Activated naive CD4-positive, alpha-beta T cell treated with anti-CD3 and anti-CD28 coated beads, Interleukin-2, amount 50 U/mL, for 72 hours (primary cell): ENCODE measurements at places on chromosomes 5 and 9. TPM values are rescaled to one million over a fixed set of nuclear protein-coding genes. Genes with fewer than 3 reads are reported as not detected.

GRCh38 chr9:69637817-69638200 lies 34.4 kb downstream of the APBA1 start:
- DNase-seq, result no peak

DNA sequence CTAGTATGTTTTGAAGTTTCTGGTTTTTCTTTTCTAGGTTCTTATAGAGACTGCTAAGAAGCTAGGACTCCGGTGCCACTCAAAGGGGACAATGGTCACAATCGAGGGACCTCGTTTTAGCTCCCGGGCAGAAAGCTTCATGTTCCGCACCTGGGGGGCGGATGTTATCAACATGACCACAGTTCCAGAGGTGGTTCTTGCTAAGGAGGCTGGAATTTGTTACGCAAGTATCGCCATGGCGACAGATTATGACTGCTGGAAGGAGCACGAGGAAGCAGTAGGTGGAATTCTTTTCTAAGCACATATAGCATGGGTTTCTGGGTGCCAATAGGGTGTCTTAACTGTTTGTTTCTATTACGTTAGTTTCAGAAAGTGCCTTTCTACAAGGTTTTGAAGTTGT lies 52.2 kb downstream of the MTAP start:
- DNase-seq, result no peak

GRCh38 chr9:69317081-69317480 lies 7.9 kb upstream of the ENTREP1 start:
- DNase-seq, result no peak

GRCh38 chr9:103407260-103407659 lies 412.1 kb downstream of the CYLC2 start:
- DNase-seq, result no peak

DNA sequence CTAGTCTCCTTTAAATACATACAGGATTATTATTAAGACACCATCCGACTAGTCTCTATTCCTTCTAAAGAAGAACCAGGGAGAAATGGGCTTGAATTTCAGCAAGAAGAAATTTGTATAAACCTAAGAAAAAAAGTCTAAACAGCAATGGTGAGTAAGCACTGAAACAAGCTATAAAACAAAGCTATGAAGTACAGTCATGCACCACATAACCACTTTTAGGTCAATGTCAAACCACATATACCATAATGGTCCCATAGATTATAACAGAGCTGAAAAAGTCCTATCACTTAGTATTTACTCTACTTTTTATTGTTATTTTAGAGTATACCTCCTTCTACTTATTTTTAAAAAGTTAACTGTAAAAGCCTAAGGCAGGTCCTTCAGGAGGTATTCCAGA lies 102.0 kb upstream of the NFIB start:
- no peak for DNase-seq

GRCh38 chr9:14043483-14043882 lies 270.5 kb downstream of the NFIB start:
- no peak for DNase-seq

GRCh38 chr5:76525956-76526355 lies 97.2 kb downstream of the F2RL2 start:
- DNase-seq, result no peak

DNA sequence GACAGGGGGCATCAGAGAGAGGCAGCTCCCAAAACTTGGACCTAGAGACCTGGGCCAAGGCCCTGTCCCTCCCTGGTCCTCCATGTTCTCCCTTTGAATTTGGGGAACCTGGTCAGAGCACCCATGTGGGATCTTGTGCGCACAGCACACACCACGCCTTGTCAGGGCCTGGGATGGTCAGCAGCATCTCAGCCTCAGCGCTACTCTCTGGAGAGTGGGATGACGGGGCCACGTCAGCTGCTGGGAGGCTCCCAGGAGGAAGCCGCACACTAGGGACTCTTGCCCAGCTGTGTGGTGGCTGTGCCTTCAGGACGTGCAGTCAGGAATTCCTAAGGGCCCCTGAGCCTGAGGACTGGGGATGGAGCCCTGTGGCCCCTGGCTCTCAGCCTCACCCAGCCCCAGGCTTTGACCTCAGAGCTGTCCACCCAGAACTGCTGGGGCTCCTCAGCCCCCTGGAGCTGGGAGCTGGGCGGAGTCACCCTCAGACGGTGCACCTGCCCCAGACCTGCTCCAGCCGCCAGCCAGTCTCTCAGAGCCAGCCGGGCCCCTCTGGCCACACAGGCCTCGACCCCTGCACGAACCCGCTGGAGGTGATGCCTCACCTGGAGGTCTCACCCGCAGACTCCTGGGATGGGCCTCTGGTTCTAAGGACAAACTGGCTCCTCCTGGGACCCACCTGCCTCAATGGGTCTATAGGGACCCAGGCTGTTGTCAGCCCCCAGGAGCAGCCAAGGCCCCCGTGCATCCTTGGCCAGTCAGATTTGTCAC lies 38.3 kb upstream of the EGFL7 start:
- no peak for DNase-seq

DNA sequence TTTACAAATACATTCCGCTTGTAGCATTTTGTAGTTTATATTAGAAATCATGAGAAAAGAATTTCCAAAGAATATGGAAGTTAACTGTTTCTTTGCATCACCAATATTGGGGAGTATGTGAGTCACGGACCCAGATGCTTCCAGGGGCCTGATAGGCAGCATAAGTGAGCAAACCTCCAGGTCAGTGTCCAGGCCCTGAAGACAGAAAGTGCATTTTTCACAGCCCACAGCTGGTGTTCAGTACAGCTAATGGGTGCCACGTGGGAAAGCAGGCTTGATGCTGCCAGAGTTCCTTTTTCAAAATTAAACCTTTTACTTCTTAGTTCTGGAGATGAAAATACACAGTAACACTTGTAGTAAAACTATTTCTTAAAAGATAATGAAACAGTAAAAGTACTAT lies 454.4 kb upstream of the ACTBL2 start:
- no peak for DNase-seq

DNA sequence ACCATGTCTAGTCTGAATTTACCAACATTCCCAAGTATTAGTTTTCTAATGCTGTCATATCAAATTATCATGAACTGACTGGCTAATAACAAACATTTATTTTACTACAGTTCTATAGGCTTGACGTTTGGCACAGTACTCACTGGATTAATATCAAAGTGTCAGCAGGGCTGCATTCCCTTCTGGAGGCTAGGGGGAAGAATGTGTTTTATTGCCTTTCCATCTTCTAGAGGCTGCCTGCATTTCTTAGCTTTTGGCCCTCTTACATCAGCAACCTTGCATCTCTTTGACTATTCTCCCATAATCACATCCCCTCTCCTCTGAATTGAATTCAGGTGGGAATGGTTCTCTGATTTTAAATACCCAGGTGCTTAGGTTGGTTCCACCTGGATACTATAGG lies 84.7 kb downstream of the EDIL3 start:
- DNase-seq, result no peak

GRCh38 chr9:134186471-134187109 lies 22.2 kb upstream of the RNU6ATAC start:
- peak; percentile 45 for DNase-seq

DNA sequence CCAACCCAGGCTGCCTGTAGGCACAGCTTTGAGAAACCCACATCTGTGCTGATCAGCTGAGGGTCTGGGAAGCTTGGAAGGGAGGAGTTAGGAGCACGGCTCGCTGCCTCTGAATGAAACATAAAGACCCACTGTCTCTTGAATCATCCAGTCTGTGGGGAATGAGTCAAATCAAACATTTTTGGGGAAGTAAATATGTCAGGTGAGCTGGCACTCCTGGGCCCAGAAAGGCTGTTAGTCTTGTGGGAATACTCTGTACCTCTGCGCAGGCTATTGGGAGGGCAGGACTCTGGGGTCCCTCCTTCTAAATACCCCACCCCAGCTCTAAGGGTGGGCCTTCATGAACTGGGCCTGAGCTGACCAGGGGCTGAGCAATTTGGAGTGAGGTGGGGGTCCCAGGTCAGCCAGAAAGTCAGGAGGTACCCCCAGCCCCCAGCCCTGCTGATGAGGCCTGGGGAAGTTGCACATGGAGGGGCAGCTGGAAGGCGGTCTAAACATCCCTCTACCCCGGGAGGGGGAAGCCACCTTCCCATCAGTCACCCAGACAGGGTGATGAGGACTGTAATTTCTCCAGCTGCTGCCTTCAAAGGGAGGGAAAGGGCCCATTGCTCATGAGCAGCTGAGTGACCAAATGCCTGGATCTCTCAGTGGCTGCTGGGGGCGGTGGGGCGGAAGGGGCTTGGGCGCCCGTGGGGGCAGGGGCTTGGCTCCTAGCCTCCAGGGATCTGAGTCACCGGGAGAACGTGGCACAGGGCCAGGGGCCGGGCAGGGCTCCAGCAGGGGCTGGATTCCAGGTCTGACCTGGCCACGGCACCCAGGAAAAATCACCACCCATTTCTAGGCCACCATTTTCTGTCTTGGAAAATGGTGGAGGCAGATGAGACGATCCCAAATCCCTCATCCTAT lies 10.8 kb downstream of the FIBCD1 start:
- no peak for DNase-seq

GRCh38 chr5:15354021-15354420 lies 146.0 kb upstream of the FBXL7 start:
- no peak for DNase-seq

DNA sequence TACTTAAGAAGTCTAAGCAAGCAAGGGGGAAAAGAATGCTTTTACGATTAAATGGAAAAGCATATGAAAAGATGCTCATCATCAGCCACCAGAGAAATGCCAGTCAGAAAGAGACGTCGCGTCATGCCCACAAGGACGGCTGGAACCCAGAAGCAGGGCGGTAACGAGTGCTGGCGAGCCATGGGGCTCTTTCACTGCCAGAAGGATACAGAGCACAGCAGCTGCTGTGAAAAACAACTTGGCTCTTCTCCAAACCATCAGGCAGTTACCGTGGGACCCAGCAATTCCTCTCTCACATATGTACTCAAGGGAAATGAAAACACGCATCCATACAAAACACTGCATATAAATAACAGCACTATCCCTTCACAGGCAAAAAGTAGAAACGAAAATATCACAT lies 95.5 kb downstream of the CAMSAP1 start:
- no peak for DNase-seq

- no peak for DNase-seq
These were observed 177.5 kb downstream of the AOPEP start for GRCh38 chr9:94903961-94904421.

GRCh38 chr5:169279125-169279524 lies 21.8 kb downstream of the SLIT3 start:
- no peak for DNase-seq

DNA sequence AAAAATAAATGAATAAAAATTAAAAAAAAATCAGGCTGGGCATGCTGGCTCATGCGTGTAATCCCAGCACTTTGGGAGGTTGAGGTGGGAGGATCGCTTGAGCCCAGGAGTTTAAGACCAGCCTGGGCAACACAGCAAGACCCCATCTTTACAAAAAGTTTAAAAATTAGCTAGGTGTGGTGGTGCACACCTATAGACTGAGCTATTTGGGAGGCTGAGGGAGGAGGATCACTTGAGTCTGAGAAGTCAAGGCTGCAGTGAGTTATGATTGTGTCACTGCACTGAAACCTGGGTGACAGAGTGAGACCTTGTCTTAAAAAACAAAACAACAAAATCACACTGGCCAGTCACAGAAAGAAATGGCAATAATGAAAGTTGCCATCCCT lies 3.4 kb upstream of the CNTRL start:
- DNase-seq, result no peak

DNA sequence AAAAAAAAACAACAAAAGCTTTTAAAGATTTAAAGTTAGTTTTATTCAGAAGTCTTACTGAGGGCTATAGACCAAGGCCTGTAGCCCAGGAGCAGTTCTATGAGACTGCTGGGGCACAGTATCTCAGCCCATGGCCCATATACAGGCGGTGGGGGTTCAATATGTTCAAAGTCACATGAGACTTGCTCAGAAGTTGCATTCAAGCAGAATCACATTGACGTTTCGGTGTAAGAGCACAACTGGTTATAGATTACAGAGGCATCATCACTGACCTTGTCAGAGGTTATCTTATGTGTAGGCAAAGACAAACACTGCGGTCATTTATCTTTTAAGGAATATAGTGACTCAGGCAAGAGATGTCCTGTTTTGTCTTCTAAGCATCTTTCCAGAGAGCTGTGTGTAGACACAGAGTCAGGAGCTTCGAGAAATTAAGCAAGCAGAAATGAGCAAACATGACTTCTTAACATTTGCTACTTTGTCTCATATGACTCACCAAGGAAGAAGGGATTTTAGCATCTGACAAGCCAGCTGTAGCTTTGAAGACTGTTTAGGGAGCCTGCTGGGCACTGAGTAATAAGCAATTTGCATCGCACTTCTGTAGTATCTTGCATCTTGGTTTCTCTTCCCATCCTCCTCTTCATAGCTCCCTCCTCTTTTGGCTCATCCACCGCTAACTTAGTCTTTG lies 12.9 kb upstream of the F2RL1 start:
- DNase-seq, result no peak

DNA sequence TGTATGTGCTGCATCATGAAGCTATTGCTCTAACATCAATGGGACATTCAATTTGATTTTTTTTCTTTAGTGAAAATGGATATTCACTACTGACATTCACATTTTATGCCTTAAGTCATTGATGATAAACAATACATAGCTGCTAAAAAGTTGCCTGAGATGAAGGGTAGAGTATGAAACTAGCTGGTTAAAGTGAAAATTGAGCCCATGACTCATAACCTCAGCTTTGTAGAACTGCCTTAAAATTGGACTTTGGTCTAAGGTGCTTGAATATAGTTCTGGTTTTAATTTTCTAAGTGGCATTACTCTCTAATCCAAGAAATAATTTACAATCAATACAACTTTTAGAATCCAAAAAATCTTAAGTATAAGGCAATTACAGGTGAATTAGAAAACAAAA lies 740.4 kb upstream of the RIOK2 start:
- DNase-seq, result no peak

GRCh38 chr5:60287174-60287771 lies 393.7 kb upstream of the PDE4D start:
- peak; percentile 10 for DNase-seq

DNA sequence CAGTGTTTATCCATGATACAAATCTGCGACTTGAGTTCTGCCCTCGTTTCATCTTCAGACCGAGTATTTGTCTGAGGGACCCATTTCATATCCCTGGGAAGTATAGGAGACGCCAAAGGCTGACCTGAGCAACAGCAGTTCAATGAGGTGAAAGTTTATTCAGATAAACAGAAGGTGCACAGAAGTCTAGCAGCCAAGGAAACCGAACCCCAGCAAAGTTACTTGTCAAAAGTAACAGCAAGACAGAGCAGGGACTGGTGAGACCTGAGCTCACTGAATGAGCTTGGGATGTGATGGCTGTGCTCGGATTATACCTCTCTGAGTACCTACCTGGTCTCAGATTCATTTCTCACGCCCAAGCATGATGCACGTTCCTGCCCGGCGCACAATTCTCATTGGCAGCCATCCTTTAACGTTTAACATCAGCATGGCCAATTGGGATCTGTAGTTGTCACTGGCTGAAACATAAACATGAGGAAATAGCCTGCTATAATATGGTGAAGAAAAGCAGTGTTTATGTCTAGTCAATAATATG lies 599 bp downstream of the LYRM7 start:
- DNase-seq, result no peak

Gene AMBP
- not detected for total RNA-seq

Gene ELAVL2
- total RNA-seq, result not detected

Gene PDE6A
- total RNA-seq, result not detected

Gene GDA
- total RNA-seq, result not detected

Gene FGD3
- total RNA-seq, result 49.7 TPM

Gene ZSWIM6
- total RNA-seq, result 6.2 TPM

Gene NR5A1
- total RNA-seq, result not detected

Gene DMRT2
- total RNA-seq, result not detected

Gene SERF1A
- total RNA-seq, result 4.9 TPM

Gene IL4
- total RNA-seq, result not detected

Gene IQGAP2
- total RNA-seq, result 62.0 TPM
